ENCODE measurements at places on chromosomes 7 and 10. TPM values are rescaled to one million over a fixed set of nuclear protein-coding genes. Genes with fewer than 3 reads are reported as not detected.

GRCh38 chr10:14611968-14612693 is 162.6 kb downstream of the FAM107B start:
- DNase-seq = no peak

DNA sequence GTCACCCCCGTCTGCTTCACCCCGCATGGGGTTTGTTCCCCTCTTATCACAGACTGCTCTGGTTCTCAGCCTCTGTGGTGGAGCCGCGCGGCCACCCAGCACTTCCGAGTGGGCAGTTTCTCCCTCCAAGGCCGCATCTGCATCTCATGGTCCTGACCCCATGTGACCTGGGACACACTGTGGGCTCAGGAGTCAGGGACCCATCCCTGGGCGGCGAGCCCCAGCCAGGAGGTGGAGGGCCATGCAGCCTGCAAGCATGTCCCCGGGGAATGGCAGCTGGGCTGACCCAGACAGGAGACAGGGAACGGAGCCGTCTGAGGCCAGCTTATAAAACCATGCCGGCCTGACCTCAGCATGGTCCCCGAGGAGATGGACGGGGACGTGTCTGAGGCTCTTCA is 25.2 kb upstream of the TTYH3 start:
- DNase-seq = no peak

PDK4 gene
- total RNA-seq = 45.0 TPM

DNA sequence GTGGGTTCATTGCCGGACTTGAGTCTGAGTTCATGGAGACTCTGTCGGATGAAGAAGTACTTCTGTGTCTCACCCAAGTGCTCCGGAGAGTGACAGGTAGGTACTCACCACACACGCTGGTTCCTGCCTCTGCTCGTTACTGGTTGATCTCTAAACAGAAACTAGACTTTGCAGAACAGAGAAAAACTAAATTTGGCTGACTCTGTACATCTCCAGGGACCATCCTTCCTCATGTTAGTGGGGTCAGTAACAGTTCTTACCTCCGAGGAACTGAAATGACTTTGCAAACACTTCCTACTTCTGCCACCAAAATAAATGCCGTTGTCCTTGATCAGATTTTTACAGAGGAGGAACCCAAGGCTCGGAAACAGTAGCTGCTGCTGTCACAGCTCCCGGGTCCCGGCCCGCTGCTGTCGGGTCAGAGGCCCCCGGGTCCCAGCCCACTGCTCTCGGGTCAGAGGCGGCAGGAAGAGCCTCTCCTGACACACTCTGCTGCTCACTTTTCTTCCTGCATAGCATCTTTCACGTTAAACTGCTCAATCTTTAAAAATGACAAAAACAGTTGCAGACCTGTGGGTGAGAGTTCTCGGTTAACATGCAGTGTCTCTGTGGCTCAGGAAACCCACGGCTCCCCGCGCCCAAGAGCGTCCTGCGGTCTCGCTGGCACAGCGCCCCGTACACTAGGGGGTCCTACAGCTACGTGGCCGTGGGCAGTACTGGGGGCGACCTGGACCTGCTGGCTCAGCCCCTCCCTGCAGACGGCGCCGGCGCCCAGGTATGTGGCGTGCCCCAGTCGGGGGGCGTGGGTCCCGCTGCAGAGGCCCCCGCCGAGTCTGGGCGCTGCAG is 4.8 kb upstream of the MTG1 start:
- no peak for DNase-seq

- DNase-seq = no peak
Measured at GRCh38 chr7:98930464-98930863, 52.1 kb downstream of the TRRAP start.

- DNase-seq = no peak
Measured at GRCh38 chr7:112091768-112092167, 114.4 kb downstream of the DOCK4 start.

POP7 gene
- 25.7 TPM for total RNA-seq

DNA sequence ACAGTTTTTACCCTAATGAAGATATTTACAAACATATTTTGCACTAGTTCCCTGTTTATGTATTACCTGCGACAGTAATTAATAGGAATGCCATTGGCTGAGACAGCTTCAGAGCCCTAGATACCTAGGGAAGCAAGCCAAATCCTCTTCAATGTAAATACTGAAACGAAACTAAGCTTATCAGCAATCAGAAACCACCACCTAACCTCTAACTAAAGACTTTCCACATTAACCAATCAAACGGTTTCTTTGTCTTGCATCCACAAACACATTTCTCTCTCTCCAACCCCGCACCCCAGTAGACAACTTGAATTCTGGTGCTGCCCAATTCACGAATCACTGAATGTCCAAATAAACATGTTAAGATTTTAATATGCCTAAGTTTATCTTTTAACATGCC is 474.4 kb upstream of the C7orf33 start:
- DNase-seq = no peak

- DNase-seq = no peak
Measured at GRCh38 chr7:2959828-2960599, 83.7 kb downstream of the CARD11 start.

CAV1 gene
- total RNA-seq = 67.2 TPM

- DNase-seq = peak; percentile 86
Measured at GRCh38 chr7:131692131-131692960, 135.9 kb upstream of the PODXL start.

GRCh38 chr10:5187867-5188266 is 2.9 kb upstream of the AKR1C8 start:
- DNase-seq = no peak

DNA sequence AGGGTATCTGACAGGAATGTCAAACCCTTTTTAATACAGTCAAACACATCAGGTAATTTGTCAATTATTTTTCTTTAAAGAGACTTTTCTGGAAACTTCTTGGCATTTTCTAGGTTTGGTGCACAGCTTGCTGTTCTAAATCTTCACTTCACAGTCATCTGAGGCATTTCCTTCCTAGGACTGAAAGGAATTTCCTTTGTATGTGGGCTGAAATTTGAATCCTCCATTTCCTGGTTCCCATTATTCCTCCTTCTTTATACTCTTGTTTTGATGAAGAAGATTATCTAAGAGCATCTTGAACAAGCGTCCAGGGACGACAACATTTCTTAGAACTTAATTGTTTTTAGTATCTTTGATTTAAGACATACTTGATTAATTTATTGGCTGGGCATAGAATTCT is 24.9 kb downstream of the CALD1 start:
- DNase-seq = no peak

- peak; percentile 33 for DNase-seq
Measured at GRCh38 chr10:15370212-15370855, 755 bp downstream of the FAM171A1 start.

- no peak for DNase-seq
Measured at GRCh38 chr7:24609059-24609458, 35.8 kb downstream of the PALS2 start.

DNA sequence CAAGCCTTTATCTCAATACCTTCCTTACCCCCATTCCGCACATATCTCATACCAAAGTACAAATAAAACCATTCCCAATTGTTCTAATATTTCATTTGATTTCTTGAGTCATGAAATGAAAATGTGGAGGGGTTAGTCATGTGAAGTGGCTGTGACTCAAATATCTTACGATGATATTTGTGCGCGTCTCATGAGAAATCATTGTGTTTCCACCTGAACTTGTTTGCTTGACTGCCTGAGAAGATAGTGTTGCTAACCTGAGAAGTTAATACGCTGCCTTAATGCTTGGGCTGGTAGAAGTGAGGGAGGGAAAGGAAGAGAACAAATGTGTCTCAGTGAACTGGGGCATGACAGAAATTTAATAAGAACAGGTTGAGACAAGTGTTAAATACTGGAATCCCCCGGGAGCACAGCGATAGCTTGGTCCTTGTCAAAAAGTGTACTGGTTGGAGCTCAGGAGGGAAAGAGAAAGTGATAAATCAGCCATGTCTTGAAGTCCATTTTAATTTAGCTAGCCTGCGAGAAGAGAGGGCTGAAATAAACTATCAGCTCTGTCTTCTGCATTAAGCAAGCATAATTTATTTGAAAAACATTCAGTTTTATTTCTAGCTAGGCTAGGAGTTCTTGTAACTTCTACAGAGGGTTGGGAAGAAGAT is 7.2 kb upstream of the EPHA1 start:
- no peak for DNase-seq

DNA sequence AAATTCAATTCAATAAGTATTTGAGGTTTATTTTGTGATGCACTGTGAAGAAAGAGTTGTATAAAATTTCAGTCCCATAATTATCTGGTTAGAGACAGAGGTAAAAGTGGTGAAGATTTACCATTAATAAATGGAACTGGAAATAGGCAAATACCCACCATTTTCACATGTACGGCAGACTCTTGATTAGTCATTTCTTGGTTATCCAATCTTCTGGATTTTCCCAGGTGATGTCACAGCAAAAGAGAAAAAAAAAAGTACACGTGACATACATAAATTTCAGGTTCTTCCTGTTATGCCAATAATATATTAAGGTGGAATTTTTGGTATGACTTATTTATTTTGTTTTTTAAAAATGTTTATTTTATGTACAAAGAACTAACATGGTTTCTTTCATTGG is 26.8 kb downstream of the NT5C3A start:
- no peak for DNase-seq

ADAP1 gene
- 48.2 TPM for total RNA-seq

DNA sequence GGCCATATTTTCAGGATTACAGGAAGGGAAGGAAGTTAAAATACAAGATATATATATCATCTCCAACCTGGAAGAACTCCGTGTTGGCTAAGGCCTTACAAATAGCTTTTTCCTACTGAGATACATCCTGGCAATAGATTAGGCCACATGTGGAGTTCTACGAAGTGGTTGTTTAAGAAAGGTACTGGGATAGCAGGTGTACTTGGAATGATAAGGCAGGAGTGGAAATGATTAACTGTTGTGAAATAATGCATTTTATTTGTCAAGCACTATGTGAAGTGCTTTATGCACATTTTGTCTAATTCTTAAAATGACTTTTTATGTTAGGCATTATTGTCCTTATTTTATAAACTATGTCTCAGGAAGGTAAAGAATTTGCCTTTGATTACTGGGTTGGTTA is 18.9 kb upstream of the SMIM30 start:
- no peak for DNase-seq

ANKRD1 gene
- not detected for total RNA-seq

GRCh38 chr10:67257018-67257417 is 331.2 kb downstream of the LRRTM3 start:
- DNase-seq = no peak

TAF6 gene
- total RNA-seq = 62.7 TPM

- no peak for DNase-seq
Measured at GRCh38 chr7:75711656-75712514, 26.9 kb downstream of the HIP1 start.

CREB5 gene
- 27.2 TPM for total RNA-seq

DNA sequence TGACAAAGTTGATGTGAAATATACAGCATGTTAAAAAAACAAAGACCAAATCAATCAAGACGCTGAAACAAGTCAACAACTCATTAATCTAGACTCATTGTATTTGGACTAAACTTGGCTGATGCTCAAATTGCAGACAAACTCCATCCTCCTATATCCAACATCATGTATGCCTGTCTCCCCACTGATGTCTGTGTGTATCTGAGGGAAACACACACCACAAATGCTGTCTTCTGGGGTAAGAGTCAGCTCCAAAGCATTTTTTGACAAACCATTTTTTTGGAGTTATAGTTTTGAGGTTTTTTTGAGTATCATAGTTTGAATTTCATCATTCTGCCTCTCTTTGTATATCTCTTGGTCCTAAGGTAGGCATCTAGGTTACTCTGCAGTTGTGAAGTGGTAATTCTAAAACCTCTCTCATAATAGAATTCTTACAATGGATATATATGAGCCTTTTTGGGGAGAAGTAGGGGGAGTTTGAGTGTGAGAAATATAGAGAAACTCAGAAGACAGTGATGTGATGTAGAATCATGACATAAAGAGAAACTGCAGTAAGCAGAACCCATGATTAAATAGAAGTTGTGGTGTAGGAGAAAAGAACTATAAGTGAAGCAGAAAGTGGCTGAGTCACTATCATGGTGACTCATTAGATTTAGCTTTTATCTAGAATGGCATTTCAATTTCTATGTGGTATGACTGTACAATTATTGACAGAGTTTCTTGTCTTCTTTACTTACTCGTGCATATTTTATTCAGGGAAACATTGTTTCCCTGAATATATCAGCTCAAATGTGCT is 1531.1 kb upstream of the LRRTM3 start:
- no peak for DNase-seq

TACR2 gene
- total RNA-seq = 0.38 TPM

- no peak for DNase-seq
Measured at GRCh38 chr7:132436121-132436520, 140.1 kb downstream of the PLXNA4 start.

- peak; percentile 81 for DNase-seq
Measured at GRCh38 chr10:22335173-22335933, 9.9 kb upstream of the SPAG6 start.

Data from kidney (tissue), 22 donors.